C1 segment of cervical spinal cord (tissue), 14 donors: ENCODE measurements at places on chromosomes 16 and 17.

GRCh38 chr17:34547453-34548063, 31.8 kb upstream of the TMEM132E start:
- no peak for DNase-seq

- no peak for DNase-seq
These were observed 42.1 kb upstream of the BHLHA9 start for GRCh38 chr17:1227917-1228780.

DNA sequence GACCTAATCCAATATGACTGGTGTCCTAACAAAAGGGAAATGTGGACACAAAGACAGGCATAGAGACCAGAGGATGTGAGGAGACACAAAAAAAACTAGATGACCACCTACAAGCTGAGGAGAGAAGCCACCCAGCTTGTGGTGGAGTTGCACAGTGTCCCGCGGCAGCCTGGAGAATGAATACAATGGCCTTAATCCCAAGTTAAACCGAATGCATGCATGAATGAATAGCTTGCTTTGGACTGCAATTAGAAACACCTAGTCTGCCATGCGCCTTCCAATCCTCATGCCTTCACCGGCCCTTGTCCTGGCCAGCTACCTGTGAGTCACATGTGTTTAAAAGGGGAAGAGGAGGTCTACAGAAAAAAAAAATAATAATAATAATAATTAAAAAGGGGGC, 72.0 kb downstream of the CNGB1 start:
- DNase-seq: no peak

DNA sequence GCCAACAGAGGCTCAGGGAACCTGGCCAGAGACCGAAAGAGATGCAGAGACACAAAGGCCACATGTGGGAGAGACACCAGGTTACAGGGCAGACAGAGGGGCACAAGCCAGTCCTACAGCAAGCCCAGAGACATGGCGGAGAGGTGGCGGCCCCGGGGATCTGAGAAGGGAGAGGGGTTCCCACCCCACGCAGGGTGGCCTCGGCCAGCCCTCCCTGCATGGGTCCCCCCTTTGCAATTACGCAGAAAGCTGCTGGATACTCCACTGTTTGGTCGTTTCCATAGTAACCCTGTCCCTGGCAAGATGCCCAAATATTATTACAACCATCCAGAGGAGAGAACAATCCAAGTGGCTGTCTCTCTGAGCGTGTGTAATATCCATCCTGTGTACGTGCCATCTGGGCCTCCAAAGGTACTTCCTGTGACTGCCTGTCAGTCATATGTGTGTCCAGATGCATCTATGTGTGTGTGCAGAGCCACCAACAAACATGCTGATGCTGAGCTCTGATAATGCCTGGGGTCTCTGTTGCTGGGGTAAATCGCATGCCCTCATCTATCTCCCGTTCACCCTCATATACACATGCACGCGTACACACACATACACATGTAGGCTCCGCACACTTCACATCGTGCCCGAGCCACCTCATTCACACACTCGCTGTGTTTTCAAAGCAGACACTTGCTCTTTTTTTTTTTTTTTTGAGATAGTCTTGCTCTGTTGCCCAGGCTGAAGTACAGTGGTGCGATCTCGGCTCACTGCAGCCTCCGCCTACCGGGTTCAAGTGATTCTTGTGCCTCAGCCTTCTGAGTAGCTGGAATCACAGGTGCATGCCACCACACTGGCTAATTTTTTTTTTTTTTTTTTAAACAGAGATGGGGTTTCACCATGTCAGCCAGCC, 5.5 kb downstream of the PCGF2 start:
- DNase-seq: no peak

- DNase-seq: no peak
These were observed at the start of gene APOBR for GRCh38 chr16:28494121-28494851. Gene APOBR, plus strand, starts transcription at chr16:28494643. Its CDS starts 39 bp downstream, at chr16:28494682.

DNA sequence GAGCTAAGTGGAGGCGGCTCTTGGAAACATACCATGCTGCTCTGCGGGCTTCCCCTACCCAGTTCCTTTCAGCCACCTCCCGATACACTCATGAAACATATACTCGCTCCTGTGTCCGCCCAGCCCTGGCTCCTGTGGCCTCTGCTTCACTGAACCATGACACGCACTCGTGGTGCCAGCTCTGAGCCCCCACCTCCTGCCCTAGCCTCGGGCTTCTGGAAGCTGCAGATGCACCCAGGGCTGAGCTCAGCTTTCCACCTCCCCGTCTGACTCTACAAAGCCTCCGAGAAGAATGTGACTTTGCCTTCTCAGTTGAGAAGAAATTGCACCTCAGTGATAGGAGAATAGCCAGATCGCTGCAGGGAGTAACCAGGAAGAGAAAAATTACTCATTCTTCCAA, 11.0 kb downstream of the CALB2 start:
- no peak for DNase-seq

DNA sequence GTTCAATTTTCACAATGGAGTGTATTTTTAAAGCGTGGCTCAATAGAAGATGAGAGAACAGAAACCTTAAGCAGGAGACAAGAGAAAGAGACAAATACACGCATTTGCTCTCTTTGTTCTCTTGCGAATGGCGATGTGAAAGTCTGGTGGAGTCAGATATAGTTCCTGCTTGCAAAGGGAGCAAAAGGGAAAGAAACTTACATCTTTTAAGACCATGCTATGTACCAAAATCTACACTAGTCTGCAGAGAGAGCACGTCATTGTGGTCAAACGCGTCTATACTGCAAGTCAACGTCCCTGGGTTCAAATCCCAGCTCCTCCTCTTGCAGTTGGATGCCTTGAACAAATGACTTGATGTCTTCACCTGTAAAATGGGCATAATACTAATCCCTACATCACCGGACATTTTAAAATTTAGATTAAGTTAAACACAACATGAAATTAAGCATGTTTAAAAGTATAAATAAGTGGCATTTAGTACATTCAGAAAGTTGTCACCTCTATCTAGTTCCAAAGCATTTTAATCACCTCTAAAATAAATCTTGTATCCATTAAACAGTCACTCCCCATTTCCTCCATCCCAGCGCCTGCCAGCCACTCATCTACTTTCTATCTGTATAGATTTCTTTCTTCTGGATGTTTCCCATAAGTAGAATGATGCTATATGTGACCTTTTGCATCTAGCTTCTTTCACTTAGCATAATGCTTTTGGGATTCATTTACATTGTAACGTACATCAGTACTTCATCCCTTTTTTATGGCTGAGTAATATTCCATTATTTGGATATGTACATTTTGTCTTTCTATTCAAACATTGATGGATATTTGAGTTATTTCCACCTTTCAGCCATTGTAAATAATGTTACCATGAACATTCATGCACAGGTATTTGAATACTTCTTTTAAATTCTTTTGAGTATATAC, 406.9 kb downstream of the TMEM114 start:
- no peak for DNase-seq

DNA sequence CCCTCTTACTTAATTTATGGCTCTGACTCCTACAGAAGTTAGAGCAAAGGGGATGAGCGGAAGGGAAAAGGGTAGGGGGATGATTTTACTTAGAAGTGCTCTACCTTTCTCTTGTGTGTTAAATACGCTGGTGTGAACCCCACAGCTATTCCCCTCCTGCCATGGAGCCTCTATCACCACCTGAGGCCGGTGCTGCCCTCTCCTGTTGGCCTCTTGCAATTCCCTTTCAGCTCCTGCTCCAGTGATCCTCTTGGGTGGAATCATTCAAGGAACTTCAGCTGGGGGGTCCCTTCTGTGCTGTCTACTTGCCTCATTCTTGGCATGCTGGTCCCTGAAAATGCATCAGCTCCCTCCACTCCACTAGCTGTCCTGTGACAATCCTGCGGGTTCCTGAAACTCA, 41.8 kb upstream of the CDH8 start:
- DNase-seq: no peak

- DNase-seq: no peak
These were observed 845 bp downstream of the P3H4 start for GRCh38 chr17:41810659-41811548.

DNA sequence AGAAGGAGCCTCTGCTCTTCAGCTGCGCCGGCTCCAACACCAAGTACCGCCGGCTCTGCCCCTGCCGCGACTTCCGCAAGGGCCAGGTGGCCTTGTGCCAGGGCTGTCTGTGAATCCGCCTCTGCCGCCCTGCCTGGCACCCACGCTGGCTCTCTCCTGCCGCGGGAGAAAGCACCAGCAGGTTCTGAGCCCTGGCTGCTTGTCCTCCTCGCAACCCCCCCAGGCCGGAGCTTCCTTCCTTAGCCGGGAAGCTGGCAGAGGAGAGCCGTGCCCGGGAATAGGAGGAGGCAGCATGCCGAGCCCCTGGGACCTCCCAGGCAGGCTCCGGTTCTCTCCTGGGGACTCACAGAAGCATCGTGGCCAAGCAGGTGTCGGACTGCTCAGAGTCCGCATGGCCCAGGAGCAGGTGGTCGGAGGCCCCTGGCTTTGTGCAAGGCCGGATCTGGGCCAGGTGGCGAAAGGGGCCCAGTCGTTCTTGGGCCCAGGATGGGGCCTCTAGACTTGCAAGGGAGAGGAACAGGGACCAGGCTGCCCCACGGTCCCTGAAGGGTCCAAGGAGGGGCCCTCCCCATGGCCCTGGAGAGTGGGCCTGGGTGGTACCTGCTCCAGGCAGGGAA, 80.6 kb downstream of the MGAT5B start:
- DNase-seq: no peak

GRCh38 chr17:48701864-48702532, 20.3 kb downstream of the PRAC1 start:
- no peak for DNase-seq

GRCh38 chr17:17051380-17051779, 9.1 kb downstream of the MPRIP start:
- DNase-seq: no peak

DNA sequence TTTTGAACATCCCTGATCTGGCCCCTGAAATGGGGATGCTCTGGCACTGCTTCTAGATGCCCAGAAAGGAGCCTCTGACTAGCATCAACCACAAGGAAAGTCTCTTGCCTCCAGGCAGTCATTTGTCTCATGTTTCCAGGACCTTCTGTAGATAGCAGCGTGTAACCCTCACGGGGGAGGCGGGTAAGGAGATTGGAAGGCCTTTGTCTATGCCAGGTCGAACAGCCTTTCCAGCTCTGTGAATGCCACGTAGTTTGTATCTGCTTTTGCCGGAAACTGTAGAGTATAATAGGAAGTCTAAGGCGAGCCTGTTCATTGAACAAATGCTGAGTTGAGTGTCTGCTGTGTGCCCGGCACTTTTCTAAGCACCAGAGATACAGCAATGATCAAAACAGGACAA, 43.9 kb upstream of the AQP8 start:
- DNase-seq: no peak

DNA sequence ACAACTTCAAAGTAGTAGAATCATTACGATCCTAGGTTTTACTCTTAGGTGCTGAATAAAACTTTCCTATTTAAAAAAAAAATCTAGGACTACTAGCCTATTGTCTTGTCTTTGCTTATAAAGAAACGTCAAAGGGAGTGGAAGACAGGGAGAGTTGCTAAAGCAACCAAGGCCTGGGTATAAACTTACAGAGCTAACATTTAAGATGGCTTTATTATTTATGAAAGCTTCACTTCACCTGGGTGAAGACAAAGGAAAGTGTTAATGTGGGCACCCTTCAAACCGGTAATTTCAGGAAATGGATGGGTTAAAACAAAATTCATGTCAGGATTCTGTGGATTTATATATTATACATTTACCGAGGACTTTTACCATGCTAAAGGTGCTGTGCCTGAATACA, 2.5 kb downstream of the DUSP14 start:
- DNase-seq: no peak

GRCh38 chr17:76530095-76530723, 7.3 kb downstream of the CYGB start:
- DNase-seq: no peak

DNA sequence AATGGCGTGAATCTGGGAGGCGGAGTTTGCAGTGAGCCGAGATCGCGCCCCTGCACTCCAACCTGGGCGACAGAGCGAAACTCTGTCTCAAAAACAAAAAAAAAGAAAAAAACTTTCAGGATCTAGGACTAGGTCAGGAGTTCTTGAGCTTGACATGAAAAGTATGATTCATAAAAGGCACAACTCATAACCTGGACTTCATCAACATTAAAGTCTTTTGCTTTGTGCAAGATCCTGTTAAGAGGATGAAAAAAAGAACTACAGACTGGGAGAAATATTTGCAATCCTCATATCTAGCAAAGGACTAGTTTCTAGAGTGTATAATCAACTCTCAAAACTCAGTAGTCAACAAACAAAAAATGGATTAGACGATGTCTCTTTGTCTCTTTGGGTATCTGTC, 40.0 kb downstream of the TBC1D16 start:
- no peak for DNase-seq

DNA sequence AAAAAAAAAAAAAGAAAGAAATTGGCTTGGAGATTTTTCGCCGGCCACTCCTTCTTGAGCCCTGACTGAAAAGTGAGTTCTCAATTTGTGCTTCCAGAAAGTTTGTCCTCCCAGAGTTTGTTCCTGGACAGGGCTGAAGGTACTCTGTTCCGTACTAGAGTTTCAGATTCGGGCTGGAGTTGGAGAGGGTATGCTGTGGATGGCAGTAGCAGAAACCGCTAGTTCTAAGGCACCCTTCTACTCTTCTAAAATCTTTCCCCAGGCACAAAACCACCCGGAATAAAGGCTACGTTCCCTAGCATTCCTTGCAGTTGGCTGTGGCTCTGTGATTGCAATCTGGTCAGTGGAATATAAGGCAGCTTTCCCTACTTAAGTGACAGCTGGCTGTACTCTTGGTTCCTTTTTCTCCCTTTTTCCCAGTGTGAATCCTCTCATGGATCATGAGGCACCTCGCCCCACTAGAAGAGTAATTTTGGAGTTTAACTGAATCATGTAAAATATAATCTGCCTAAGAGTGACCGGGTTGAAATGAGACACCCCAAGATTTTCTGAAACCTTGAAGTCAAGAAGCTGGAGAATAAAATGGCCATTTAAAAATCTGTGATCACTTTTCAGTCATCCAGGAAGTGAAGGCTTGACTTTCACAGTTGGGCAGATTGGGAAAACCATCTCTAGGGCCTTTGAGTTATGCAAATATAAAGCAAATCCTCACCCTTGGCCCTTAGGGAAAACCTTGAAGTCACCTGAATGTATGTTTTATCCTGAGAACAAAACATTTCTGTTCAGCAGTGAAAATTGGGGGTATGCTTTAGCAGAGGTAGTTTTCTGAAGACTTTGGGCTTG, 901 bp upstream of the HEATR6 start:
- DNase-seq: no peak

DNA sequence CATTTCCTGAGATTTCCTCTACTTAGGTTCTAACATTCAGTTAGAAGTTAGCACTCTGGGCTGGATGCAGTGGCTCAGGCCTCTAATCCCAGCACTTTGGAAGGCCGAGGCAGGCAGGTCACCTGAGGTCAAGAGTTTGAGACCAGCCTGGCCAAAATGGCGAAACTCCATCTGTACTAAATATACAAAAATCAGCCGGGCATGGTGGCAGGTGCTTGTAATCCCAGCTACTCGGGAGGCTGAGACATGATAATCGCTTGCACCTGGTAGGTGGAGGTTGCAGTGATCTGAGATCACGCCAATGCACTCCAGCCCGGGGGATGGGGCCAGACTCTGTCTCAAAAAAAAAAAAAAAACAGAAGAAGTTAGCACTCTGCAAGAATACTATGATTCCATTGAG, 1430.9 kb downstream of the CDH11 start:
- DNase-seq: no peak

- DNase-seq: no peak
These were observed 212.2 kb upstream of the RPL38 start for GRCh38 chr17:73991260-73991659.
